ENCODE measurements at places on chromosomes 11 and 22.

DNA sequence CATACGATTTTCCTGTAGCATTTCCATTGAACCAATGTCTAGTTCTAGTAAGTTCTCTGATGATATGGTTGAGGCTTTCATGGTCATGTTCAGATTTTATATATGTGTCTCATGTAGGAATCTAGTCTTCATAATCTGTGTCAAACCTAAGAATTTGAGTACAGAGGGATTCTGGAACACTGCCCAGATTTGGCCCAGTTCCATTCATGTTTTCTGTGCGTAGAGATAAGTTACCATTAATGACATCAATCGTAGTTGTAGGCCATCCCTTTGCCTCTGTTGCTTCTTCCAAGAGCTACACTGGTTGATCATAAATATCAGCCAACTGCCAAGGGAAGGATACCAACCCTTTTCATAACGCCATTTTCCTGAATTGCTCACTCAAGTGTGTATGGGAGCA lies 23.3 kb downstream of the ST3GAL4 start:
- no peak for DNase-seq

DNA sequence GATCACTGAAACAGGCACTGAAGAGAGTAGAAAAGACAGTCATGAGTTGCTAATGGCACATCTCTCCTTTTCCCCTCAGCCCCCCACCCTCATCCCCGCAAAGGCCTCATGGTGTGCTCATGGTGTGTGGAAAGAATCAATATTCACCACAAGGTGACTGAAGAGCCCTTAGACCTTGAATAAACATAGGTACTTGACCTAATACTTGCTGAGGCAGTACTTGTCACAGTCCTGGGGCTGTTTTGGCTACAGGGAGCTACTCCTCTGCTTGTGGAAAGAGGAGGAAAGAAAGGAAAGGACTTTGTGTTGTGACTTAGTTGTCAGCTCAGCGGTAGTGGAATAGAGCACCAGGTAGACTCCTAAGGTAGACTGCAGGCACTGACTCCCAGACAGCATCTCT lies 537.8 kb upstream of the CCDC179 start:
- DNase-seq = no peak

GRCh38 chr22:41445129-41446056 lies 1.2 kb downstream of the TOB2 start:
- peak; percentile 34 for DNase-seq

DNA sequence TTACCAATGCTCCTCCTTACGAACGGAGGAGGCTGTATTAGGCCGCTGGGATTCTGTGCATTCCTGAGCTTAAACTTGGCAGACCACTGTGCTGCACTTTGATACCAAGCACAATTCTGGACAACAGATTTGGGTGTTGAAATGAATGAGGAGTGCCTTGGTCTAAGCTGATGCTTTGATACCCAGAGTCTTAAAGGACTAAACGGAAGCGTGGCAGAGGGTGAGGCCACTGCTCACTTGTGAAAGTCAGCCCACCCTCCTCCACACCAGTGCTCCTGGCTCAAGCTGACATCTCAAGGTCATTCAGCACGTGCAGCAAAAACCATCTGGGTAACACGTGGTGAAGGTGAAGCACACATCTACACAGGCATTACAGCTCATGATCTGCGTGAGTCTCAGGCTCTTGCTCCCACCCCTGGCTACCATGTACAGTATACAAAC lies 85.9 kb downstream of the MICAL3 start:
- no peak for DNase-seq

DNA sequence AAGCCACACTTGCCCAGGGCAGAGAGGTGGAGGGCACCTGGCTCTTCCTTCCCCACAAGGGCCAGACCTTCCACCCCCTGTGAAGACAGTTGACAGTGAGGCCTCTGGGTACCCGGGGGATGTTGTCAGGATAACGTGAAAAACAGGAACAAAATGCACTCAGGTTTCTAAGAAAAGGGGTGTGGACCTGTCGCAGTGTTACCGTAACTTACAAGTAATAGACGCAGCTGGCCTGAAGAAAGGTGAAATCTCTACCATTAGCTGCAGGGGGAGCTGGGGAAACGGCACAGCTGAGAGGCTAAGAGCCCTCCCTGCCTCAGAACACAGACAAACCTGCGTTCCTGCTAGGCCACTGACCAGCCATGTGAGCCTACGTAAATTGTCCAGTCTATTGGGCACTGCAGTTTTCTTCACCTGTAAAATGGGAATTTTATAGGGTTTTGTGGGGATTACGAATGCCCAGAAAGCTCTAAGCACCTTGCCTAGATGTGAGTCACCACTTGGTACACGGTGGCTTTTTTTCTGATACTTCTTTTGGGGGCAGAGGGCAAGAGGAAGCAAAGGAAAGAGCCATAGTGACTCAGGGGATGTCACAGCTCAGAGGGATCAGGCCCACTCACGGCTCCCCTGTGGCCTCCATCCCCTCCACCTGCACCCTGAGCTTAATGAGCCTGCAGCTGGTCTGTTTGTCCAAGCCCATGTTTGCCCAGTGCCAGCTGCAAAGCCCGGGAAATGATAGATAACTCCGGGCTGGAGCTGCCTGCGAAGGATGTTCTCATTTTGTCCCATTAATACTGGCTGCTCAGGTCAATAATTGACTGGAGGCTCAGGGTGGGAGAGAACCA lies 18.4 kb upstream of the CABP7 start:
- peak; percentile 30 for DNase-seq

DNA sequence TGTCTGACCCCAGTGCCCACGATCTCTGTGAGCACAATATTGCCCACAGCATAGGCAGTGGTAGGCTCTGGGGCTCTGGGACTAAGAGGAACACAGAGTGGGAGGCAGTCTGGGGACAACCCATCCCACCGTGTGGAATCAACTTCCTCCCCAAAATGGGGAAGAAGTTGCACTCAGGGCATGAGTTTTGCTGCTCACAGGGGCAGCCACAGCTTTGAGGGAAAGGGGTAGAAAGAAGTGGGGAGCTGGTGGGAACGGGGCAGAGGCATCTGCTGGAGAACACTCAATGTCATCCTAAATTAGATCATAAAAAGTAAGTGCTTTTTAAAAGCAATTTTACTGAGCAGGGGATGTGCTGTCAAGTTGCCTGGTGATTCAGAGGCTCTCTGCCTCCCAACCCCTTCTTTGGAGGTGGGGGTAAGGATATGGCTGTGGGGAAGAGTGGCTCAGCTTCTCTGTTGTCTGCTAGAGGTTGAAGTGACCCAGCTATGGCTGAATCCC lies 233.8 kb upstream of the NCAM1 start:
- no peak for DNase-seq

Measured in activated CD4-positive, alpha-beta T cell treated with anti-CD3 and anti-CD28 coated beads, Interleukin-2, Interleukin-6, amounts not matched to agents 100 ng/mL and 50 ng/mL, durations not matched to agents 16 hours and 8 hours (primary cell).